Fibroblast of skin of right quadriceps (primary cell): ENCODE measurements at places on chromosomes 4 and X.

DNA sequence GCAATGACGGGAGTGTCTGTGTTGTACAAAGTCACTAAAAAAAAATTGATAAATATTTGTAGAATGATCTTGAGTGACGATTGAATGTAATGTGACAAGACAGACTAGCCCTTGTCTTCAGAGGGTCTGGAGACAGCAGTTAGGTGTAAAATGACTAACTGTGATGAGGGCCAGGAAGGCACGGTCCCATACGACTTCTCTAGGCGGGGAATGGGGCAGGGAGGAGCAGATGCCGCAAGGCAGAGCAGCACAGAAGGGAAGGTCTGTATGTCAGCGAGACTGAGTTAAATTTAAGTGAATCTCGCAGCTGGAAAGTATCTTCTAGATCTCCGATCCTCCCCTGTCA is 405 bp downstream of the CENPE start:
- no peak for DNase-seq

GRCh38 chr4:41718907-41719306 is 29.6 kb downstream of the PHOX2B start:
- peak; percentile 66 for DNase-seq

DNA sequence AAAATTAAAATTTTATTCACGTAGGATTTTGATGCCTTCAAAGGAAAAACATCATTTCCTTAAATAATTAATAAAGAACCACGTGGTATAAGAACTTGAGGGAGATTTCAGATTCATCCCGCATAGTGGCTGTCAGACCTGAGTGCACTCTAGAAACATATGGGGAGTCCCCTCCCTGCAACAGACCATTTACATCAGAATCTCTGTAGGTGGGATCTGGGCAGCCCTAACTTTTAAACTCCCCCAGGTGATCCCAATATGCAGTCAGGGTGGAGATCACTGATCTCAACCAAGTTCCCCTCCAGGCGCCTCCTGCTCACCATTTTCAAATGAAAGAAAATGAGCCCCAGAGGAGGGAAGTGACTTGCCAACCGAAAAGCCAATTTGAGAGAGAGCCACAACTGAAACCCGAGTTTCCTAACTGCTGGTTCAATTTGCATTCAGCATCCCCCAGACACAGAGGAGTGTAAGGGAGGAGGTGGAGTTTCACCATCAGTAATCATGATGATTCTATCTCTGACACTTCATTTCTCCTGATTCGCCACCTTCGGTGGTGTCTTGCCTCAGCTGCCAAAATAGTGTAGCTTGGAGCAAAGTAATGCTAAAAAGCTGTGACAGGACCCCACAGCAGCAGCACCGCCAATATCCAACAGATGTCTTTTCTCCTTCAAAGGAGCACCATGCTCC is 11.4 kb downstream of the RNF150 start:
- DNase-seq: no peak

DNA sequence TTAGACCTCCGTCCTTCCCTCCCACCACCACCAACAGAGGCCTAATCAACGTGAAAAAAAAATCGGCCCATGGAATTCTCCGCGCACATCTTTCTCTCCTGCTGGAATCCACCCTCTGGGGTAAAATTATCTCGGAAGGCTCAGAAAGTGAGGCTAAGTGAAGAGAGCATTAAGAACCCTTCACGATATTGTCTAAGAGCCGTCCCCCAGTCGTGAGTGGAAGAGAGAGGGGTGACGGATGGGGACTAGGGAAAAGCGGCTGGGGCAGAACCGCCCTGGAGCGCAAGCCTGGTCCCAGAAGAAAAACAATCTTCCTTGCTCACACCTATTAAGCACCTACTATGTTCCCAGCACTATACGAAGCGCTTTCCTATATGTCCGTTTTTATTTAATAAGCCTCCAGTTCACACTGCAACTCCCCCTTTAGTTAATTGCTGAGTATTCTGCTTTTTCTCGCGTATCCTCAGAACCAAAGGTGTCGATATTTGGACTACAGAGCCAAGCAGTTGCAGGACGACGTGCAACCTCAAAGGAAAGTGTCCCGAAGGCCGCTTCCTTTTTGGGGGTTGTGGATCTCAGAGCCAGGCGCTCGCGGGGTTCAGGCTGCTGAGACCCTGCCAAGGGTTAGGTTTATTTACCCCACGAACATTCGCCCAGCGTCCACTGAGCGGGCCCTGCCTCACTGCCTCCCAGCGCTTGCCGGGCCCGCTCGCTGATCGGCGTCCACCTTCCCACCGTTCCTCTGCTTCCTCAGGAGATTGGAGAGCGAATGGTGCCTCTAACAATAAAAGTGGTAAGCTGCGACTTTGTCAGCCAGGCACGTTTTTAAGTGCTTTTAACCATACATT is 889 bp downstream of the MGARP start:
- peak; percentile 15 for DNase-seq

- DNase-seq: no peak
Measured at GRCh38 chrX:127943571-127943970, 108.6 kb downstream of the ACTRT1 start.

DNA sequence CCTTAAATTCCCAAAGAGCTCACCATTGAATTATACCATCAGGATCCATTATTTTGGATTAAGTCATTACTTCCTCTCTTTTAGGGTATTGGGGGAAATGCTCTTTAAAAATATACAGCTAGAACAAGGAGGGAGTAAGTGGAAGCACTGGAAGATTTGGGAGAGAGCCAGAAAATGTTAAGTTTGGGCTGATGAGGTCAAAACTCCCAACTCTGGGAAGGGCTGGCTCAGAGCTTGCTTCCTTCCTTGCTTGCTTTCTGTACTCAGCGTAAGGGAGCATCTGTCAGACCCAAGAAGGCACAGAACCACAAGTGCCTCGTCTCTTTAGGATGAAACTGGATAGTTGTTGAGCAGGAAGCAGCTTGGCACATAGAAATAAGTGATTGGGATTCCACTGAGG is 138.2 kb downstream of the GUCY2F start:
- DNase-seq: peak; percentile 42
